ENCODE measurements at places on chromosomes 6 and 20.

DNA sequence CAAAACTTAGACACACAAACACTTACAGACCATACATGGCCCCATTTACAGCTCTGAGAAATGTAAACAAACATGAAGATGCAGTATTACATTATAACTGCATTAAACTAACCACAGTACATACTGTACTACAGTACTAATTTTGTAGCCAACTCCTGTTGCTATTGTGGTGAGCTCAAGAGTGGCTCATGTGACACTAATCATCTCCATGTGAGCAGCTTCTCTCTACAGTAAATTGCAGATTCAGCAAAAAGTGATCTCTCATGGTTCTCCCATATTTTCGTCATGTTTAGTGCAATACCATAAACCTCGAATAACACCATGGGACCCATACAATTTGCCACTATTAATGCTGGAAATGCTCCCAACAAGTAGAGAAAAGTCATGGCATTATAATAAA lies 860.4 kb downstream of the EPHA7 start:
- DNase-seq = no peak

DNA sequence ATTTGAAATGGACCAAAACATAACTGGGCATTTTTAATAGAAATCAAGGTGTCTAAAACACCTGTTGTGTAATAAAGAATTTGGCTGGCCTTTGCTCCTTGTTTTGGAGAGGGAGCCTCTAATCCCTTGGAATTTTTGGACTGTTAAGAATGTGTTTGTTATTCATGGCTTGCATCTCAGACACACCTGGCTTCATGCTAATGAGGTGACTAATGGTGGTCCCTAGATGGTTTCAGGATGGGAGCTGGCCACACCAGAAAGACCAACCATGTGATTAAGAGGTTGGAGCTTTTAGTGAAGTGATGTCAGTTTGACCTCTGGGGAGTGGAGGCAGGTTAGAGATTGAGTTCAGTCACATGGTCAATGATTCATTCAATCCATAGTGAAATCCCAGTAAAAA lies 328.4 kb downstream of the DHX35 start:
- DNase-seq = no peak

DNA sequence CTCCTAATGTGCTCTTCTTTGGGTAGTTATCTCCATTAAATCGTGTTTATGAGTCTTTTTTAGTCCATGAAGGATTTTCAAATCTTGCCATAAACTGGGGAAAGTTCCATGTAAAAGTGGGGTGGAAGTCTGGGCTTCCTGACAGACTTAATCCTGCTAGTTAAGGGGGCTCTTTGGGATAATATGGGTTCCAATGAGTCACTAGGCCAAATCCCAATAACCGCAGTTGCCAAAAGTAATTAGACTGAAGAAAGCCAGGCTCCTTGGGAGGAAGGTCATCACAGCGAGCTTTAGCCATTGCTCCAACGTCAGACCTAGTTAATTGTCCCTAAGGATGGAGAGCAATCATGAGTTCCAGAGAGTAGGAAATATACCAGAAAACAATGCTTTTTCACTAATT lies 10.8 kb downstream of the RSPO3 start:
- DNase-seq = no peak

DNA sequence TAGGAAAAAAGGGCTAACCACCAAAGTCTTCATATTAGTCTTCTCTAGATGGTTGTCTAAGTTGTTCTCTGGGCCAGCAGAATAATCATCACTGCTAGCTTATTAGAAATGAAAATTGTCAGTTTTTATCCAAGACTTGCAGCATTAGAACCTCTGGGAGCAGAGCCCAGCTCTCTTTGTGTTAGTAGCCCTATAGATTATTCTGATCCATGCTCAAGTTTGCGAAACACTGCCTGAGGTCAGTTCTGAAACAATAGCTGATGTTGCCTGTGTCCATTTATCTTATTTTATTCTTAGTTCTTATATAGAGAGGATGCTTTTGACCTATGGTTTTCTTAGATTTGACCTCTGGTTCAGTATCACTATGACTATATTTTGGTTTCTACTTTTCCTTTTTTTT lies 66.9 kb downstream of the BCKDHB start:
- no peak for DNase-seq

DNA sequence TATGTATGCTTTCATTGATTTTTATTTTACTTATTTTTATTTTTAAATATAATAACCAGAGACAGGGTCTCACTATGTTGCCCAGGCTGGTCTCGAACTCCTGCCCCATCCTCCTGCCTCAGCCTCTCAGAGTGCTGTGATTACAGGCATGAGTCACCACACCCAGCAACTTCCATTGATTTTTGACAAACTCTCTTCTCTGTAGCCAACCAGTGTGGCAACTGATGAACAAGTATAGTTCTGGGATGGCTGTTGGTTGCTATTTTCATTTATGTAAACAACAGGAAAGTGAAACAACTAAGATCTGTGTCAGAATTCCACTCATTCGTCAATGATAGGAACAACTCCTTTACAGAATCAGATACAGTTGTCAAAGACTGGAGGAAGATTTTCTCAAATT lies 356.7 kb upstream of the JARID2 start:
- no peak for DNase-seq

DNA sequence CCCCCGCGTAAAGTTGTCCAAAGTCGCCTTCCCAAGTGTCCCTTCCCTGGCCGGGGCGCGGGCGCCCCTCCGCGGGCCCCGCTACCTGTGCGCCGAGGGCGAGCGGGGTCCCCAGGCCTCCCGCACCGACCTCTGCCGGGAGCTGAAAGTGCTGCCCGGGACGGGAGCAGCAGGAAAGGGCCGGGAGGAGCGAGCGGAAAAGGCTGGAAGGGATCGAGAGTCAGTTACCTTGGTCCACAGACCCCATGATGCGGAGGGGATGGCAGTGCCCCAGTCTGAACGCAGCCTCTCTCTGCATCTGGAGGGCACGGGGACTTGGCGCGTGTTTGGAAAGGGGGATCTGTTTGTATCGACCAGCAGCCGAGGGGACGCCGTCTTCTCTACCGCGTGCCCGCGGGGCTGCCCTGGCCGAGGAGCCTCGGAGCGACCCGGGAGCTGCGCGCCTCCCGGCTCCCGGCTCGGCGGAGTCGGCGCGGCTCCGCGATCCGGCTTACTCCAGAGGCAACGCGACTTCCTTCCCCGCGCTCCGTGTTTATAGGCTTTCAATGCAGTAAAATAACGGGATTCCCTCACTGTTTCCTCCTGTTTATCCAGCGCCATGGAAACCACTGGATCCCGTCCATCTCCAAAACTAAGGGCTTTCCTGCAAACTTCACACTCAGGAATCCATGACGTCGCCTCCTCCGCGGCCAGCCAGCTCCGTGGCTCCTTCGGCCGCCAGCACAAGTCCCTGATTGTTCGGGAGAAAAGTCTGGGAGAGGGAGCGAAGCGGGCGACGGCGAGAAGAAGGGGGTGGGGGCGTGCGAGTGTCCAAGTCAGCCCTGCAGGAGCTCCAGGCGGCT lies 20.0 kb upstream of the NFATC2 start:
- no peak for DNase-seq

GRCh38 chr20:47984437-47984836 lies 199.2 kb upstream of the SULF2 start:
- no peak for DNase-seq

- no peak for DNase-seq
These were observed 155.3 kb upstream of the EYA4 start for GRCh38 chr6:133085896-133086295.

GRCh38 chr6:131558922-131559321 lies 14.1 kb upstream of the ARG1 start:
- DNase-seq = no peak

DNA sequence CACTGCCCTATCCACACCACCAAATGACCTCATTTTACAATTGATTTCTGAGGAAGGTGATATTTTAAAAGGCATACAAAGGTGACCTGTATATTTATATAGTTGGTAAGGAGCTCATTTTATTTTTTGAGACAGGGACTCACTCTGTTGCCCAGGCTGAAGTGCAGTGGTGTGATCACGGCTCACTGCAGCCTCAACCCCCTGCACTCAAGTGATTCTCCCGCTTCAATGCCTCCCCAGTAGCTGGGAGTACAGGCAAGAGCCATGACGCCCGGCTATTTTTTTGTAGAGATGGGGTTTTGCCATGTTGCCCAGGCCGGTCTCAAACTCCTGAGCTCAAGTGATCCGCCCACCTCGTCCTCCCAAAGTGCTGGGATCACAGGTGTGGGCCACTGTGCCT lies 13.0 kb downstream of the NCOA5 start:
- DNase-seq = no peak

DNA sequence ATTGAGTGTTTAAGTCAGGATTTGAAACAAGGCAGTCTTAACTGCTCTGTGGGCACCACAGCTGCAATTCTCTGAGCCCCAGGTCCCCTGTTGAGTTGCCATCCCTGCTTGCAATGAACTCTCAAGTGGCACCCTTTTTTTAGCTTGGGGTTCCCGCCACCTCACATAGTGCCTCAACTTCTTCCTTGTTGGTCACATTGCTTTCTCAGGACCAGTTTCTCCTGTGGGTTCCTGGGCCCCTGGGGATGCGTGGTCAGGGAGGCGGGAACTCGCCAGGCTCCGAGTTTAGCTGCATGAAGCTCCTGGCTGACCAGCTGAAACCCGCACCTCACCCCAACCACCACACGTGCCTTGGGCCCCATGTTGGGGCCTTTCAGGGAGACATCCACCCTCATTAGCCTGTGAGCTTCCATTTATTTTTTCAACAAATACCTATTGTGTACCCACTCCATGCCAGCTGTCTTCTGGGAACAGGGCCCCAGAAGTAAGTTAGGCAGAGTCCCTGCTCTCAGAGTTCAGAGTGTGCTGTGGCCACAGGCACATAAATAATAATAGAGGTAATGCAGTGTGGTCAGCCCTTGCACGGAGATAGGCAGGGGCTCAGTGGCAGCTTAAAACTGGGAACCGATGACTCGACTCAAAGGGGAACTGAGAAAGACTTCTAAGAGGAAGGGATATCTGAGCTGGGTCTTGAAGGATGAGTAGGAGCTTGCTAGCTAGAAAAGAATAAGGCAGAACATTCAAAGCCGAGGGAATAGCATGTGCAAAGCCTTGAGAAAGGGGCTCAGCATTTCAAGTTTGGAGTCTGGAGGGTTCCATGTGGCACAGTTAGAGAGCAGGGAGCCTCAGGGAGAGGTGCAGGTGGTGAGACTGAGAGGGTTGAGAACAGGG lies 33.9 kb upstream of the FAM83D start:
- no peak for DNase-seq

- no peak for DNase-seq
These were observed 32.4 kb upstream of the HINT3 start for GRCh38 chr6:125924169-125924568.

DNA sequence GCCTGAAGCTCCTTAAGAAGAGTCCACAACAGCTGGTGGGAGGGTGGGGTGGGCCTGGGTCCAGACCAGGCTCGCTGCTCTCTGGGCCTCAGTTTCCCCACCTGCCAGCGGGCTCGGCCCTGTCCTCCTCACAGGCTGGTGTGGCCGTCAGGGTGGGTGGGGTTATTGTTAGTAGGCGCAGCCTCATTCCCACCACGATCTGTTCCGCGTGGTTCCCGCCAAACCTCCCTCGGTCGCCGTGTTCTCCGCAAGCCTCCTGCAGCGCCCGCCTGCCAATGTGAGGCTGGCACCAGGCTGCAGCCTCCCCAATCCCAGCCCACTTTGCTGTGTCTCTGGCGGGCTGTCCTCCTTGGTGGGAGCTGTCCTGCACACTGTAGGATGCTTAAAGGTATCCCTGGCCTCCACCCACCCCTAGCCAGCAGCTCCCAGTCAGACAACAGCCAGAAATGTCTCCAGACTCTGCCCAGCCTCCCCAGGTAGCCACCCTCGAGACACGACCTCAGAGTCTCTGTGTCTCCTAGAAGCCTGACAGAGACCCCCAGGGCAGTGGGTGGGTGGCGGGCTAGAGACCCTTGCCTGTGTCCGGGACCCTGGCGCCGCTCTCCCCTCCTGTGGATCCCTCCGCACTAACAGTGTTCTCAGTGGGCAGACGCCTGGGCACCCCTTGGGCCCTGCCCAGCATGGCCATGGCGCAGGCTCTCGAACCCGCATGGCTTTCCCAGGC lies 15.3 kb downstream of the SLC17A9 start:
- no peak for DNase-seq
